NCI-H1417 (cell line): ENCODE measurements at places on chromosomes 2 and 18.

DNA sequence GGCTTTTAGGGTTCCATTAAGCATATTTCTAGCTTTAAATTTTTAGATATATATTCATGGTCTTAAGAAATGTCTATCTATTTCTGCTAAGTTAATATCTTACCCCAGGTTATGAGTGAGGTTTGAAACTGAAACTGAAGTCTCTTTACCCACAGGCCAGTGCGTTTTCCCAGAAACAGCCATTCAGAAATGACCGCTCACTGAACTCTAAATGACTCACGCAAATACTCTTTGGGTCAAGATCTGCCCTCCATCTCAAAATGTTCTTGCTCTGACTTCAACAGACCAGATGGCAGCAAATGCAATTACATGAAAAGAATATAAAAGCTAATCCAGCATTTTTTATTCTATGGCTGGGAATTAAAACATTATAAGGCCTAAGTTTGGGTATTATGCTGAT lies 315.2 kb downstream of the TDRD15 start:
- DNase-seq, result no peak

GRCh38 chr18:35694808-35695207 lies 113.3 kb downstream of the GALNT1 start:
- no peak for DNase-seq

- DNase-seq, result no peak
These were observed 37.5 kb downstream of the KCNS3 start for GRCh38 chr2:17915811-17916518.

DNA sequence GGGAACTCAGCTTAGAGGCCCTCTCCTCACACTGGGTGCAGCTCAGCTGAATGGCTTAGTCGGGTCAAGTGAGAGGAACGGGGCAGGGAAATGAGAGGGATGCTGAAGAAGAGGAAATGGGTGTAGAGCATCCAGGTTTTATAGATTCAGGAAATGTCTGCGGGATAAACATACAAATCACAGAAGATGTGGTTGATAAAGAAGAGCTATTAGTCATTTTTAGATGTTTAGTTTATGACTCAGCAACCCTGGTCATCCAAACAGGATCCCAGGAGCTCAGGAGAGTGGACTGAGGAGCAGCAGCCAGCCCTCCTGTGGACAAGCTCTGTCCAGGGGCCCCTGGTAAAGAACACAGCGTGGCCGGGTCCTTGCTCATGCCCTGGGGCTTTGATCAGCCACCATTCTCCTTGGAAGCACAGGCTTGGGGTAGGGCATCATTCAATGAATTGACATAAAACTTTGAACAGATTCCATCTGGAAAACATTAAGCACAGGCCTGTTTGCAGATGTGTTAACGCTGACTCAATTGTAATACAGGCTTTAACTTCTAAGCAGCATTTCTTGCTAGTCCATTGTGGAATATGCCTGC lies 83.0 kb downstream of the NPAS2 start:
- no peak for DNase-seq

DNA sequence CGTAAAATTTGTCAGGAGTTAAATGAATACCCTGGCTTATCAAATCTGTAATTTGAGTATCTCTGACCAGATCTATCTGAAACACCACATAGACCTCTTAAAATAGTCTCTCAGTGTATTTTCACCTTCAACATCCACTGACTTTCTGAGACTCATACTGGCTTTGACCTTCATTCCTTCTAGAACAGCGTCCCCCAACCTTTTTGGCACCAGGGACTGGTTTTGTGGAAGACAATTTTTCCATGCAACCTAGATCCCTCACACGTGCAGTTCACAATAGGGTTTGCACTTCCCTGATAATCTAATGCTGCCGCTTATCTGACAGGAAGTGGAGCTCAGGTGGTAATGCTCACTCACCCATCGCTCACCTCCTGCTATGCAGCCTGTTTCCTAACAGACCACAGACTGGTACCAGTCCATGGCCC lies 3.2 kb downstream of the NBAS start:
- no peak for DNase-seq

- DNase-seq, result no peak
These were observed 104.9 kb downstream of the TRIB2 start for GRCh38 chr2:12821656-12822055.

DNA sequence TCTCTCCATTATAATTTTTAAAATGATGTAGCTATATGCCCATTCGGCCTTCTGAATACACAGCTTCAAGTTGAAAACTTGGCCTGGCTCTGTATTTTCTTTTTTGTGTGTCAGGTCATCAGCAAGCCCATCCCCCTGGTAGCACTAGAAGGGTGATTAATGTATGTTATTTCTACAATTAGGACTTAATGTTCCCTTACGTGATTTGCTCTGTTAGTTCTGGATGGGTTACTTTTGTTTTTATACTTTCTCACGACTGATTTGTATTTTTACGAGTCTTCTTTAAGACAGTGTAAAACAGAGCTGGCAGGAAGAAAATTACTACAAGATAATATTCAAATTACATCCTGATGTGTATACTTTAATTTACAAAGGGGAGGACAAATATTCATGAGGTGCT lies 88.4 kb upstream of the RGPD4 start:
- DNase-seq, result peak; percentile 41

DNA sequence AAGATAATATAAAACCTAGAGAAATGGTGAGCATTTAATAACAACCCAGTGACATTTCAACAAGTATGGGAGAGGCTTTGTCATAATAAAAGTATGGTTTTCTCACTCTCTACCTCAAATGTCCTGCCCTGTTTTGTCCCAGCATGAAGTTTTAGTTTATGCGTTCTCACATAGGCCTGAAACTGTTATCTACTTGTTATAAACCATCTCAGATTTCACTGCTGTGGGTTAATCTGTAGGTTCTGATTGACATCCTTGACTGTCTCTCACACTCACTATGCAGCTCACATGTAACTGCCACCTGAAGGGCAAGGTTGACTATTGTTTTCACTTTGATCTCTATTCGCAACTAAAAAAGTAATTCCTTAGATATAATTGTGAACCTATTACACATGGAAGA lies 44.9 kb downstream of the ZEB2 start:
- DNase-seq, result no peak

GRCh38 chr2:160955578-160955977 lies 204.7 kb upstream of the TANK start:
- DNase-seq, result no peak

DNA sequence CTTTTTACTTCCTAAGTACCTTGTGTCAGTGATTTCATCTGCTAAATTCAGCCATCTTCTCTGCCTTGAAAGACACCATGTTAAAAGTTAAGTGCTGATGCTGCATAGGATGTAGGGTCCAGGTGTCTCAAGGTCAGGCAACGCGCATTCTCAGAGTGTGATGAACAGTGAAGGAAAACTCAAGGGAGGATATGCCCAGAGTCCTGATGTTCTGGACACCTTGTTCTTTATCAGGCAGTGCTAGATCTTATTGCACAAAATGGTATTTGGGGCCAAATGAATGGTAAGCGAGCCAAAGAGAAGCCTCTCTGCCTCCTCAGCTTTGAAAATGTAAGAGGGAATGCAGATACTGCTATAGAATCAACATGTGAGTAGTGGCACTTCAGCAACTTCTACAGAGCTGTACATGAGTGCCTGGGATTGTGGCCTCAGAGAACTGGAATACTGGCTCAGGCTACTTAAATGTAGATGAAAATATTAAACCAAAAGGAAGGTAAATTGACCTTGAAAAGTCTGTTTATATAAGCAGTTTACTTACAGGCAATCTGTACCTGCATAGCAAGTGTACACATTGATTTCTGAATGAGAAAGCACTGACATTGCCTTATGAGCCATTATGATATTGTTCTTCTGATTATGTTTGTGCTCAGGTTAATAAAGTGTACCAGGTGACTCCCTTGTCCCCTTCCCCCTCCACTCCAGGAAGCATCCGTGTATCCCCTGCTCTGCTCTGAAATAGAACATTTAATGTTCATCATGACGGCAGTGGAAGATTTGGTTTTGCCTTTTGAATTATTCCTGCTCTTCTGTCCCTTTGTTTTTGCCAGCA lies 86.7 kb upstream of the RANBP2 start:
- peak; percentile 61 for DNase-seq

GRCh38 chr2:23311186-23311585 lies 73.8 kb upstream of the KLHL29 start:
- DNase-seq, result no peak

DNA sequence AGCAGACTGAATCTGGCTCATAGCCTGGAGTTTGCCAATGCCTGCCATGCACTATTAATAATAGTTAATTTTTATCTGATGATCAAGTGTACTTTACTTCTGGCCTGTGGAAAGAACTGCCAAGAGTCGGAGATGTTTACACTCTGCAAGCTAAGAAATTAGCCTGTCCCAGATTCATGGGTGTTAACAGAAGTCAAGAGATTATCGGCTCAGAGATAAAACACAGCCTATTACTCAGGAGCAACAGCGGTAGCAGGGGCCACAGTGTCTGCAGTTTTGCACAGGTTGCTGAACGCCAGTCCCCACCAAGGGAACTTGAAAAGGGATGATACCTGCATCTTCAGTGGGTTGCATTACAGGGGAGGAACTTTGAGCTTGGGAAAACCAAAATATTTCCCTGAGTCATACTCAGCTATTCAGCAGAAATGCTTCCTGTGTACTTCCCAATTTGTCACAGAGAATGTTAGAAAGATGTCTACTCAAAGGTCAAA lies 4.3 kb upstream of the ADI1 start:
- no peak for DNase-seq

DNA sequence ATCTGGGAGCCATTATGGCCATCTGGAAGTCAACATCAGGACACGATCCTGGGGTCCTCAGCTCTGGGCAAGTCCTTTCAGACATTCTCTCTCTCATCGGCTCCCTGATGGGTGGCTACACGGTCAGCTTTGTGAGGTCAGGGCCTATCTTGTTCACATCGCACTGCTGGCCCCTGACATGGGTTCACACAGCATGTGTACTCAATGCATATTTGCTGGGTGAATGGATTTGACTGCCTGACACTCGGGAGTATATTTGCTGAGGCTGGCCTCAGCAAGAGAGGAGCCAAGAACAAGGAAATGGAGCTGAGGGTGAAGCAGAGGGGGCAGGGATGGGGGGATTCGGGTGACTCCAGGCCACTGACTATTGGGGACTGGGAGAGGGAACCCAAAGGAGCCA lies 50.5 kb downstream of the SLC4A5 start:
- DNase-seq, result no peak

DNA sequence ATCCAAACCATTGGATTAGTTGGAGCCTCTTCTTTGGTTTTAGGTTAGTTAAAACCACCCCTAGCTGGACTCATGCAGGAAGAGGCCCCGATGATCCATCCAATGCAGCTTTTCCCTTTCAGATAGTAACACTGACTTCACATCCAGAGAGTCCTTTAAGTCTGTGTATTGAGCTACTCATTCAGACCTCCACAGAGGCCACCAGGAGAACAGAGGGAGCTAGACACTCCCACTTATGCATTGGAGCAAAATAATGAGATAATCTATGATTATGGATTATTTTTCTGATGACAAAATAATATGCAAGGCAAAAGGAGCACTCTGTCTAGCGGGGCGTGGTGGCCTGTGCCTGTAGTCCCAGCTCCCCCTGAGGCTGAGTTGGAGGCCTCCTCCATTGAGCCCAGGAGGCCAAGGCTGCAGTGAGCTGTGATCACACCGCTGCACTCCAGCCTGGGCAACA lies 1.6 kb upstream of the ROCK2 start:
- no peak for DNase-seq

DNA sequence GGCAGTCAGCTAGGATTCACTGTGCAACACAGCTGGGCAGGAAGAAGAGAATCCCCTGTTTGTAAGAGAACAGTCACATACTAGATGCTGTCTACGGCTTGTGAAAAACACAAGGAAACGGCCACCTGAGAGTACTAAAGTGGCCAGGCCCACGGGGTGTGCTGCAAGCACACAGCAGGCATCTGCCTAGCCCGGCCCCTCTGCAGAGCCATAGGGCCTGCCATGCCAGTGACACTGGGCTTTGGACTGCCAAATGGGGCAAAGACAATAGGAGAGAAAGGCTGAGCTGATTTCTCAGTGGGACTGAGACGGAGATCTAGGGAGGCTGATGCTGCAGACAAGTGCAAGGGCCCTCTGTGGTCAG lies 10.3 kb downstream of the TUBB6 start:
- DNase-seq, result no peak

DNA sequence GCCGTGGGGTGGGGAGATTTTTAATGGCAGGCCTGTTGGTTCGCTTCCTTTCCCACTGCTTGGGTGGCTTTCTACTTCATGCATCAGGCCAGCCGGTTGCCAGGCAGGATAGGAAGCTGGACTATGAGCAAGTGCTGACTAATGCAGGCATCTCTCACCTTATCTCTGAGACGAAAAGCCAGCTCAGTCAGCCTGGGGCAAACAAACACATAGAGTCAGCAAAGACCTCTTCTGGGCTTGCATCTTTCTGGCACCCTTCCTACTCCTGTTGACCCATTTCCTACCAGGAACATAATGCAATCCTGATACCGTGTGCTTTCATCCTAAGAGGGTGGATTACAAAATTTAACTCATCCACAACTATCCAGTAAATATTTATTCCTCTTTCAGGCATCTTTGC lies 416.6 kb upstream of the MEX3C start:
- no peak for DNase-seq

- DNase-seq, result no peak
These were observed 119.0 kb upstream of the CELF4 start for GRCh38 chr18:37684590-37684989.

GRCh38 chr18:3595369-3596273 lies 145.6 kb downstream of the TGIF1 start:
- DNase-seq, result peak; percentile 52

DNA sequence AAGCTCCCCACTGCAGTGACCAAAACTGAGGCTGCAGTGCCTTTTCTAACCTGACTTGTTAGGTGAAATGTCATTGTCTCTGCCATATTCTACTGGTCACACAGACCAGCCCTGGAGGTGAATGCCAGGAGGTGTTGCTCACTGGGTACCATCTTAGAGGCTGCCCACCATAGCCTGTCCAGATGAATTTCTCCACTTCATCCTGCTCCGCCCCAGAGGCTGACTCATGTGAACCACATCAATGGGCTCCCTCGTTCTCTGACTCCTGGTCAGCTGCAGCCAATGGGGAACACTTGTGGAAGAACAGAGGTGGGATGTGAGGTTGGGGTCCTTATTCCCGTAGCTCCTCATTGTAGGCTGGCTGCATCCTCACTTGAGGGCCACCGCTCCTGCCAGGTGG lies 3.4 kb upstream of the NARS1 start:
- DNase-seq, result no peak

DNA sequence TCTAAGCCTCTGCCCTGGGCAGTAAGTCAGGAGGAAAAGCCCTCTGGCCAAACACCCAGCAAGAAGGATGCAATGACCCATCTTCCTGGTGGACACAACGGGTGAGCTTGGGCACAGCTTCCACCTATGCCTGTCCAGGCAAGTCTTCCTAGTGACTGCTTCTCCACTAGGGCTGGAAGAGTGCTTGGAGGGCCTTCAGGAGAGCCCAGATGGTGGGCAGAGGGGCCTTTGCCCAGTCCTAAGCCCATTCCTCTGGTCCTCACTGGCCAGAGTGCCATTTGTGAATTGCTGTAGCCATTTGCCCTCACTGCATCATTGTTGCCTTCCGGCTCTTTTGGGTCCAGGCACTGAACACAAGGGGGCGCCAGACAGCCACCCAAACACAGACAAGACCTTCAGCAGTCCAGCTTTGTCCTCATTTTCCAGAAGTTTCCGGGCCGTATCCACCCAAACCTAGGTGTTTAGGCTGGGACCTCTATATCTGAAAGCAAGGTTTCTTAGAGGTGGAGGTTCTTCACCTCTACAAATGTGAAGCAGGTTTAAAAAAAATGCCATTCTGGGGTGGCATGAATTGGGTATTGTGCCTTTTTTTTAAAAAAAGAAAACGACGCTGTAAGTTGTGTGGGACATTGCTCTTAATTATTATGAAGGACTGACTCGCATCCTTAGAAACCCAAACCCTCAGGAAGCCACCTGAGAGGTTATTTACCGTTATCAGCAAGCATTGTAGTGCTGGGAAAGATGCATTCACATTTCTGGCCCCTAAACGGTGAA lies 29.5 kb downstream of the PAX8 start:
- DNase-seq, result peak; percentile 30
